CD4-positive, alpha-beta T cell (primary cell): ENCODE measurements at places on chromosomes 2 and 18.
A peak's percentile ranks its signal among the peaks of the same experiment; 100 is the strongest.

DNA sequence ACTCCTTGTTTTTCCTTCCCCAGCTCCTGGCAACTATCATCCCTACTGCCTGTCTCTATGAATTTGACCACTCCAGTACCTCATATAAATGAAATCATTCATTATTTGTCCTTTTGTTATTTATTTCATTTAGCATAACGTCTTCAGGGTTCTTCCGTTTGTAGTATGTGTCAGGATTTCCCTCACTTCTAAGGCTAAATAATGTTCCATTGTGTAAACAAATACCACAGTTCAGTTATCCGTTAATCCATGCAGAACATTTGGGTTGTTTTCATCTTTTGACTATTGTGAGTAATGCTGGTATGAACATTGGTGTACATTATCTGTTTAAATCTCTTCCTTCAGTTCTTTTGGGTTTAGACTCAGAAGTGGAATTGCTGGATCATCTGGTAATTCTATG is 18.8 kb downstream of the DYNC2LI1 start:
- H3K4me3 ChIP-seq, result no peak overlapping the region
- no peaks in the 10 kb centered on the region for H3K36me3 ChIP-seq
- no peak overlapping the region for H3K27ac ChIP-seq
- no peak for DNase-seq
- no peaks in the 10 kb centered on the region for H3K4me1 ChIP-seq

DNA sequence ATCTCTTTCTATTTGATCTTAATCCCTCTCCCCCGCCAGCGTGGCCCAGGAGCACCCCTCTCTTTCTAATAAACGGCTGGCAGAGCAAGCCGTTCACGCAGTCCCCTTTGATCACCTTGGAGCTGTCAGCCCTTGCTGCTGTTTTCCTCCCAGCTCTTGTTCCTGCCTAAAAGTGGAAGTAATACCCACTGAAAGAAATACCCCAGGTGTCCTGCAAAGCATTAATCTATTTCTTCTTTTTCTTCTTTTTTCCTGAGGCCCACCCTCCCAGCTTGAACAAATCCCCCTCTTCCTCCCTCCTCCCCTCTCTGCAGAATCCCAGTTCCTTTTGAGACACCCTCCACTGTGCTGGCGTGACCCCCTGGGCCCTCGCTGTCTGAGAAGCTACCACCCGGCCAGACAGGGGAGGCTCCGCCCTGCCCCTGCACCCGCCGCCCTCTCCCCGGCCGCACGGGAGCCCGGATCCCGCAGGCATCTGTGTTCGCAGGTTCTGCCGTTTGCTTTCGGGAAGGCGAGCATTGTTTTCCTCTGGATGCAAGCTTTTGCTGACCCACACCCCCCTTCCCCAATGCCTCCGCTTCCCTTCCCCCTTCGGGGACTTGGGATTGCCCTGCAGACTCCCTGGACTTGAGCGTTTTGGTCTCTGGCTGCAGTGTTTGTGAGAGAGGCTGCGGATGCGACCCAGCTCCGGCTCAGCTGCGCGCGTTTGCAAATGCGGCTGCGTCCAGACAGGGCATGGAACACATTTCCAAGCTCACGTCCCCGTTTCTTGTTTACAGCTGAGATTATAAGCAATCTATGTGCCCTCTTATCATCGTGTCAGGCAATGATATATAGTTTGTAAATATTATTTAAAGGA is 631.5 kb downstream of the NYAP2 start:
- peak overlapping the region; percentile 28 for H3K4me3 ChIP-seq
- no peak for DNase-seq
- H3K4me1 ChIP-seq, result no peaks in the 10 kb centered on the region

- H3K36me3 ChIP-seq, result peaks cover 17% of the 10 kb centered on the region
- H3K27ac ChIP-seq, result peak overlapping the region; percentile 98
- H3K4me1 ChIP-seq, result peaks cover 34% of the 10 kb centered on the region
- no peak for DNase-seq
- peak overlapping the region; percentile 96 for H3K4me3 ChIP-seq
Measured at GRCh38 chr2:97664636-97664970, 759 bp upstream of the ACTR1B start.

DNA sequence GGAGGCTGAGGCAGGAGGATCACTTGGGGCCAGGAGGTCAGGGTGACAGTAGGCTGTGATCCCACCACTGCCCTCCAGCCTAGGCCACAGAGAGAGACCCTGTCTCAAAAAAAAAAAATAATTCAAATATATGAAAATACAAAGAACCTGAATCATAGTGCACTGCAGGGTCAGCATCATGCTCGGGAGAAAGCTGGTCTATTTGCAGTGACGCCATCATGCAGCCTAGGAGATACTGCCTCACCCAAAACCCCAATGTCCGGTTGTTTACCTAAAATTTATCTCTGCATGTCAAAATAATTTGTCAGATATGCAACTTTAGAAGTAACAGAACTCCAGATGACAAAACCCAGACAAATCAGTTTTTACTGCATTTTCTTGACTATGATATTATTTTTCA is 61.5 kb upstream of the ALKAL2 start:
- peaks cover 11% of the 10 kb centered on the region for H3K27me3 ChIP-seq
- no peaks in the 10 kb centered on the region for H3K4me1 ChIP-seq
- no peak for DNase-seq
- no peak overlapping the region for H3K4me3 ChIP-seq

GRCh38 chr2:109680523-109681297 is 66.5 kb downstream of the SOWAHC start:
- peaks cover 3% of the 10 kb centered on the region for H3K27me3 ChIP-seq
- H3K4me3 ChIP-seq, result no peak overlapping the region
- no peak for DNase-seq
- no peaks in the 10 kb centered on the region for H3K36me3 ChIP-seq
- no peak overlapping the region for H3K27ac ChIP-seq

DNA sequence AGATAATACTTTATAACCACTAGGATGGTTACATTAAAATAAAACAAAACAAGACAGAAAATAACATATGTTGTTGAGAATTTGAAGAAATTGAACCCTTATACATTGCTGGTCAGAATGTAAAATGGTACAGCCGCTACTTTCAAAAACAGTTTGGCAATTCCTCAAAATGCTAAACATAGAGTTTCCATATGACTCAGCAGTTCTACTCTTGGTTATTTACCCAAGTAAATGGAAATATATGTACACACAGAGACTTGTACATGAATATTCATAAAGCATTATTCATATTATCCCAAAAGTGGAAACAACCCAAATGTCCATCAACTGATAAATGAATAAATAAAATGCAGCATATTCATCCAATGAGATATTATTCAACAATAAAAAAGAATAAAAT is 92.5 kb upstream of the LRATD1 start:
- no peaks in the 10 kb centered on the region for H3K36me3 ChIP-seq
- H3K4me3 ChIP-seq, result no peak overlapping the region
- H3K4me1 ChIP-seq, result no peaks in the 10 kb centered on the region
- no peaks in the 10 kb centered on the region for H3K27me3 ChIP-seq
- no peak overlapping the region for H3K27ac ChIP-seq

DNA sequence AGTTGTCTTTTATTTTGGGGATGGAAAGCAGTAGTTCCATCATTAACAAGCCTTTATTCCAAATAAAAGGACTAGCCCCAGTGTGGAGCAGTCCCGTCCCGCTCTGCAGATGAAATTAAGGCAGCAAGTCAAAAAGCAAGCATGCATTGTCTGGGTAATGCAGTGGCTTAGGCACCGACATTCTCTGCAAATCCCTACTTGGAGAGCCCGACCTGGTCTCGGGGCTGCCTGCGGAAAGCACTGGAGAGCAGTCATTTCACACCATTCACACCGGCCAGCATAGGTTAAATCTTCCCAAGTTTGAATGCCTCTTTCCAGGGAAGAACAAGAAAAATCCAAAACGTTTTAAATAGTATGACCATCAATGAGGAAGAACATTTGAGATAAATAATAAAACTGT is 24.4 kb upstream of the RAB12 start:
- H3K4me3 ChIP-seq, result no peak overlapping the region
- H3K36me3 ChIP-seq, result no peaks in the 10 kb centered on the region
- H3K27me3 ChIP-seq, result peaks cover 4% of the 10 kb centered on the region
- no peaks in the 10 kb centered on the region for H3K4me1 ChIP-seq

DNA sequence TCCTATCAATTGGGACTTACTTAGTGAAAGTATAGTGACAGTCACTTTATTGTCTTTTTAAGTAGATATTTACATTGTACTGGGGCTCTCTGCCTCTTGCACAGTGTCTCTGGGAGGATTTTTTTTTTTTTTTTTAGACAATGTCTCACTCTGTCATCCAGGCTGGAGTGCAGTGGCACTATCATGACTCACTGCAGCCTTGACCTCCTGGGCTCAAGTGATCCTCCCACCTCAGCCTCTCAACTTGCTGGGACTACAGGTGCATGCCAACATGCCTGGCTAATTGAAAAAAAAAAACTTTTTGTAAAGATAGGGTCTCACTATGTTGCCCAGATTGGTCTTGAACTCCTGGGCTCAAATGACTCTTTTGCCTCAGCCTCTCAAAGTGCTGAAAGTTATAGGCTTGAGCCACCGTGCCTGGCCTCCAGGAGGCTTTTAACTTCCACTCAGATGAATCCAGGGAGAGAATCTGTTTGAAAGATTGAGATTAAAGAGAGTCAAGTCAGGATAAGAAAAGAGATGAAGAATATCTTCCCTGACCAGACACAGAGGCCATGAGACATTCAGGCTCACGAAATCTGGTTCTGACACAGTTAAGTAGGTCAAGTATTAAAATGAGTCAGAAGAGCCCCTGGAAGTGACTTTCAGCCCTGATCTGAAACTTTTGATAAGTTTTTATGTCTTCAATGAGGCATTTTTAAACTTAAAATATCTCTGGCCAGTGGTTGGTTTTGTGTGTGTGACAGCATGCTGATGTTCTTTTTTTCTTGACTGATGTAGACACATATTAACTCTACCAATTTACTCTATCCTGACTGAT is 18.3 kb downstream of the ARHGEF33 start:
- no peak for DNase-seq
- H3K36me3 ChIP-seq, result no peaks in the 10 kb centered on the region
- H3K4me3 ChIP-seq, result no peak overlapping the region
- H3K4me1 ChIP-seq, result no peaks in the 10 kb centered on the region

- H3K36me3 ChIP-seq, result no peaks in the 10 kb centered on the region
- no peak overlapping the region for H3K27ac ChIP-seq
- H3K4me1 ChIP-seq, result no peaks in the 10 kb centered on the region
- no peak for DNase-seq
- peaks cover 5% of the 10 kb centered on the region for H3K27me3 ChIP-seq
Measured at GRCh38 chr2:29425866-29426265, 310.7 kb downstream of the CLIP4 start.

DNA sequence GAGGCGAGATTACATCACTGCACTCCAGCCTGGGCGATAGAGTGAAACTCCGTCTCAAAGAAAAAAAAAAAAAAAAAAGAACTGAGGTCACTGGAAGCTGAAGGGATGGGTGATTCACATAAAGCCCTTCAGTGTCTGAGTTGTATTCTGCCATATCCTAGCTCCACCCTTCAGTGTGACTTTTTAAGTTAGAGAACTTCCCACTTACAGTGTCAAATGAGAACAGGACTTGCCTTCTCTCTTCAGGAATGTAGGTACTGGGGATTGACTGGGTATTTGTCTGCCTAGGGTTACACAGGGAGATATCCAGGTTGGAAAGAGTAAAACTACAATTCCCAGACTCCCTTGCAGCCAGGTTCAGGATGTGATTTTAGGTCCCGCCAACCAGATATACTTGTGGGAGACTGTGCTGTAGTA is 37.9 kb downstream of the EHD3 start:
- peaks cover 9% of the 10 kb centered on the region for H3K27me3 ChIP-seq
- no peaks in the 10 kb centered on the region for H3K36me3 ChIP-seq
- no peaks in the 10 kb centered on the region for H3K4me1 ChIP-seq
- no peak overlapping the region for H3K4me3 ChIP-seq
- H3K27ac ChIP-seq, result no peak overlapping the region

DNA sequence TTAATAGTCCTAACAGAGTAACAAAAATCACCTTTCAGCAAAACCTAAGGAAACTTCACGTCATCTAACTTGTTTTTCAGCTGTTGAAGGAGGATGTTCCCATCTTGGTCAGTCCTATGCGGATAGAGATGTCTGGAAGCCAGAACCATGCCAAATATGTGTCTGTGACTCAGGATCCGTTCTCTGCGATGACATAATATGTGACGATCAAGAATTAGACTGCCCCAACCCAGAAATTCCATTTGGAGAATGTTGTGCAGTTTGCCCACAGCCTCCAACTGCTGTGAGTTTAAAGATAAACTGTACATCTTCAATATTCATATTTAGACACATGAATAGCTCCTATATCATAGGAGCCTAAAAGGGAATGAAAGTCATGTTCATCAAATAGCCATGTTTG is 10.5 kb downstream of the COL3A1 start:
- no peaks in the 10 kb centered on the region for H3K36me3 ChIP-seq
- no peak overlapping the region for H3K4me3 ChIP-seq
- H3K27me3 ChIP-seq, result no peaks in the 10 kb centered on the region
- H3K27ac ChIP-seq, result no peak overlapping the region

GRCh38 chr18:3121259-3121658 is 98.5 kb downstream of the MYOM1 start:
- H3K4me3 ChIP-seq, result no peak overlapping the region
- no peak for DNase-seq
- H3K27me3 ChIP-seq, result no peaks in the 10 kb centered on the region

DNA sequence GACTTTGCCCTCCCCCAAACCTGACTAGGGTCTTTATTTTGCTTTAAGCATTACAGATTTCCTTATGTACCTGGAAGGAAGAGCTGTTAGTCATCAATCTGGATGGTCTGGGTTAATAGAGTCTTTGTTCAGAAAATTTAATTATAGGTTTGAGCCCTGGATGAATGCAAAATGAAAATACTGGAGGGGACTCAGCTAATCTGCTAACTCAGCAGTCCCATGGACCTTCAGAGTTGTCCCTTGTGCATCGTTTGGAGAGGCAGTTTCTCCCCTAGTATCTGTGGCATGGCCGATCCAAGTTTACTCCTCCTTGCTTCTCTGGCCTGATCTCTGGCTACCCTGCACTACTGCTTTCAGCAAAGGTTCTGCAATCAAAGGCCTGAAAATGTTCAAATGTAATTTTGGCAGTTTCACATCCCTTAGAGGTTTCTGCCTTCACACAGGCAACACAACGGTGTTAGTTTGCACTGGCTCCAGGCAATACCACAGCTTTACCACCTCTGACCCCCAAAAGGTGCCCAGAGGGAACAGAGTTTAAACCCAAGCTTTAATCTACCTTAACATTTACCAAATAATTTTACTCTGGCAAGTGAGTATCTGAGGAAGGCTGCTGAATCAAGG is 134.3 kb downstream of the THADA start:
- no peak overlapping the region for H3K27ac ChIP-seq
- H3K4me3 ChIP-seq, result no peak overlapping the region
- DNase-seq, result no peak
- no peaks in the 10 kb centered on the region for H3K36me3 ChIP-seq
- no peaks in the 10 kb centered on the region for H3K4me1 ChIP-seq
- H3K27me3 ChIP-seq, result no peaks in the 10 kb centered on the region

DNA sequence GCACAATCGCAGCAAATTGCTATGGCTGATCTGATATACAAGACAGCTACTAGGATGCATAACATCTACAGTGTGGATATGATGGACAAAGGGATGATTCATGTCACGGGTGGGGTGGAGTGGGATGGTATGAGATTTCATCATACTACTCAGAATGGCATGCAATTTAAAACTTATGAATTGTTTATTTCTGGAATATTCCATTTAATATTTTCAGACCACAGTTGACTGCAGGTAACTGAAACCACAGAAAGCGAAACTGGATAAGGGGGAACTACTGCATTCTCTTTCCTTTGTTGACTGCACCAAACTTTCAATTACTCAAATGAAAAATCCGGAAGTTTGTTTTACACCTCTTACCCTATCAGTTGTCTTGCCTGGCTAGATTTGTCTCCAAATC is 94.4 kb upstream of the NEUROD1 start:
- H3K27me3 ChIP-seq, result no peaks in the 10 kb centered on the region
- no peak overlapping the region for H3K4me3 ChIP-seq
- no peaks in the 10 kb centered on the region for H3K36me3 ChIP-seq
- no peak for DNase-seq
